ENCODE measurements at places on chromosomes 6 and 20. TPM values are rescaled to one million over a fixed set of nuclear protein-coding genes. Genes with fewer than 3 reads are reported as not detected.
A peak's percentile ranks its signal among the peaks of the same experiment; 100 is the strongest.

- no peak for DNase-seq
Measured at GRCh38 chr6:128531696-128532095, 11.3 kb upstream of the PTPRK start.

- DNase-seq = peak; percentile 64
Measured at GRCh38 chr6:147077251-147077650, 127.0 kb upstream of the STXBP5 start.

GRCh38 chr6:168089186-168090063 is 10.4 kb upstream of the FRMD1 start:
- no peak for DNase-seq

DNA sequence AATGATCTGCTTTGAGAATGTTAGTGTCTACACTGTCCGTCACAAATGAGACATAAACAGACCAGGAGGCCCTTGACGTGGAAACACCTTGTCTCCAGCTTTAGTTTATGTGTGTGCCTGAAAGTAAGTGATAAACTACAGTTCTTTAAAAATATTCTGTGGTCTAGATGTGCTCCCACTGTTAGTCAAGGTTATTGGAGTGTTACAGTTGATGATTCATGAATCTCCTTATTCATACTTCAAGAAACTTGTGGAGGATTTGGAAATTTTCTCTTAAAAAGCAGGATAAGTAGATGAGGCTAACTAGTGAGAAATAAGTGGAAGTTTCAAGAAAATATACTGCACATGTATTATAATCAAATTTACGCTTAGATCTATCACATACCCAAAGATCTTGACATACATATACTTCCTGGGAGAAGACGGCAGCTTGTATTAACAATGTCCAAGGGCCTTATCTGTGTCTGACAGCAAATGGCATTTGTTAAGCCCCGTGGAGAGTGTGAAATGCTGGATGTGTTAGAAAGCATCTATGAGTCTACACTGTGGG is 90.5 kb upstream of the MBOAT1 start:
- DNase-seq = no peak

DNA sequence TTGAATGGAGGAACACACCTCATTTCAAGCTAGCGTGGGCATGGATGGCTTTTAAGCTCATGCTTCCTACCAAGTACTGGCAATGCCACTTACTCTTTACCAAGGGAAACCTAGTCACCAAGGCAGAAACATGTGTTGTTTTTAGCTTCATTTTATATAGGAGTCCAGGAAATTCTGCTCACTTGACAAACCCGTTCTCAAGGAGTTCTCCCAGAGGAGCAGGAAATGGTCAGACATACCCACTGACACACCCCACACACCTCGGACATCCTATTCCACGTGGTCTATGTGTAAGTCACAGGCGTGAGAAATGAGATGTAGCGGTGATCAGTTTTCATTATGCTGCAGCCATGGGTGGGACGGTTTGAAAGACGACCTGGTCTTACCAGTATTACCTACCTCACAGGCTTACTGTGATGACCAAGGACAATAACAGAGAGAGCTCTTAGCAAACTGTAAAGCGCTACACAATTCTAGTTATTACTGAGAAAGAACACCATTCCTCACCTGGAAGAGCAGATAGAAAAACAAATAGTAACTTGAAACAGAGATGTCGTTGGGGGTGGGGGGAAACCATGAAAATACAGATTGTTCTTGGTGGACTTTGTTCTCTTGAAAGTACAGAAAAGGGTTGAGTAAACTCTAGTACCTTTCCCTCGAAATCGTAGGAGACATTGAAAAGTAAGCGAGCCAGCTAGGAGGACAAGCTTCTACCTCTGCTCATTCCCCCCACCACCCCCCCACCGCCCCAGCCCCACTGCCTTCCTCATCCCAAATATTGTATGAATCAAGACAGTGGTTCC is 1.7 kb downstream of the CNKSR3 start:
- no peak for DNase-seq

- DNase-seq = no peak
Measured at GRCh38 chr6:157271441-157271840, 51.9 kb downstream of the TMEM242 start.

DNA sequence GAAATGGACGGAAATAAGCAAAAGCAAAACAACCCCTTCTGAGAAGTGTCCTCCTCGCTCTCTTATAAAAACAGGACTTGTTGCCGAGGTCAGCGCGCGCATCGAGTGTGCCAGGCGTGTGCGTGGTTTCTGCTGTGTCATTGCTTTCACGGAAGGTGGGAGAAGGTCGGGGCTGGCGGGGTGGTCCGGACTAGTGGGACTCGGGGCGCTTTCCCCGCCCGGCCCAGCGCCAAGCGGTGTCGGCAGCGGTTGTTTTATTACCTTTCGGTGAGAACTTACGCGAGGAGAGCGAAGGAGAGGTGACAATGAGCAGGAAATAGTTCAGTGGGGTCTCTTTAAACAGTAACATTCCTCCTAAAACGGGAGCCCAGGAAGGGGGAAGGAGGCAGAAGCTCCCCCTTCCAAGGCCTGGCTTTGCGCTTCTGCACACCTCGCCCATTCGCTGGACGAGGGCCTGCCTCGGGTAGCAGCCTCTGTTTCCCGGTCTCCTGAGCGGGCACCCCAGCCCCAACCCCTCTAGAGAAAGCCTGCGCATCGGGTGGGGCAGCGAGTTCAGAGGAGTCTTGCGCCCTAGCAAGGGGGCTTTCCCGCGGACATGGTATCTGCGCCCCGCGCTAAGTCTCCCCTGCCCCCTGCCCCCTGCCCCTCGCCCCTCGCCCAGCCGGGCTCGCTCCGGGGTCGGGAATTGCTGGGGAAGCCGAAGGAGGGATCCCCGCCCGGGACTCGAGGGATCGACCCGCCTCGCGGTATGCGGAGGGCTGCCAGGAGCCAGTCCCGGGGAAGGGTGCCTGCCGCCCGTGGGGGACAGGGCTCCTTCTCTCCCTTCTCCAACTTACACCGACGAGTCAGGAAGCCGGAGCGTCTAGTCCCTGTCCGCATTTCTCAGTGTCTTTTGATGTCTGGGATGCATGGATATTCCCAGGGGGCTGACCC is 1.2 kb upstream of the TBXT start:
- no peak for DNase-seq

DNA sequence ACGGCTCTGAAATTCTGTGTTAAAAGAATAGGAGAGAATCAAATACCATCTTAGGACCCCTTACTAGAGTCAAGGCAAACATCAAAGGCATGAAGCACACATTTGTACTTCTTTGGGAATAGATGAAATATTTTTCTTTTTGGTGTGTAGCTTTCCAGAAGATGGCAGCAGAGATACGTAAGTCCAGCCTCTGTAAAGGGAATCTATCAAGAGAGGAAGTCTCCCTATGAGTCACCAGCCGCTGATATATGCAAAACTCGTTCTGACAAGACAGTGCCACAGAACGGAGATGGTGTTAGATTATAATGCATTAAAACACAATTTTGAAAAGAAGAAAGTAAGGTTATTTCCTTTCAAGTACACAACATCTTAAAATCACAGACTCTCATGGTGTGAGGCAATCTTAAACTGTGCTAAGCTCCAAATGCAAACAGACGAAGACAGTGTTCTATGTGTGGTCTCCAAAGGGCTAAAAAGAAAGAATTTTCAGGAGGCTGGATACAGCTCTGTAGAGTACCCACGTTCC is 120.0 kb upstream of the AGPAT4 start:
- peak; percentile 79 for DNase-seq

DNA sequence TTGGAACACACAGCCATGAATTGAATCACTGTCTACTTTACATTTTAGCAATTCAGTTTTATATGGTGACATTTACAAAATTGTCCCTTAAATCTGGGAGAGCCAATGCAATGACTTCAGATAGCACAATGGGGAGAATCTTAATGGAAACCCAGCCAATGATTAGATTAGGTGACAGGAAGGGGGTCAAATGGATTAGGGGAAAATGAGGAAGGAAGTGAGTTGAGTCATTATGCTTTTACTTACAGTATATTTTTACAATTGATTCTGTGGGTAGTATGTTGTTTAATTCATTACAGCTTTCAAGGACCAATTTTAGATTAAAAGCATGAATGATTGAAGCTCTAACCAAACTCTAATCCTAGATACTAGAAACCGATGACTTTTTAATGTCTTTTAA is 229.8 kb downstream of the SOX4 start:
- DNase-seq = no peak

The SSR1 gene
- total RNA-seq = 40.9 TPM

- no peak for DNase-seq
Measured at GRCh38 chr6:146850238-146850896, 251.6 kb downstream of the ADGB start.

DNA sequence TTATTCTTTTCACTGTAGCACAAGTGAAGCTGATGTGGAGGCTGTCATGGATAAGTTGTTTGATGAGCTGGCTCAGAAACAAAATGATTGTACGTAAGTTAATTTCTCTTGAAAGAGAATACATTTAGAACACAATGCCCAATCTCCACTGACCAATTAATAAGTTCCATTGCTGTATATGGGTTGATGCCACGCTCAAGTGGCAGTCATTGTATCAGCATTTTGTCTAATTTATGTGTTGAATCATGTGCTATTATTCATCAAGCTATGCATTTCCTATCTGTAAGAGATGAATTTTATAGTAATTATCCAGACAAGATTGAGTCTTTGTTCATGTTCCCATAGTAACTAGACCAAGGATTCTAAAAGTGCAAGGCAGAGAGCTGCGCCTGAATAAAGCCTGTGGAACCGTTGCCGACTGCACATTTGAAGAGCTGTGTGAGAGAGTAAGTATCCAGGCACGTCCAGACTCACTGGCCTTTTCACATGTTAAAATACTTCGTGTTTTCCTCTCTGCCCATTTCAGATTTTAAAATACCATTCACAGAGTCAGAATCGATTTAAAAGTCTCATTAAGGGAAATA is 83.8 kb upstream of the FOXO3 start:
- DNase-seq = no peak

DNA sequence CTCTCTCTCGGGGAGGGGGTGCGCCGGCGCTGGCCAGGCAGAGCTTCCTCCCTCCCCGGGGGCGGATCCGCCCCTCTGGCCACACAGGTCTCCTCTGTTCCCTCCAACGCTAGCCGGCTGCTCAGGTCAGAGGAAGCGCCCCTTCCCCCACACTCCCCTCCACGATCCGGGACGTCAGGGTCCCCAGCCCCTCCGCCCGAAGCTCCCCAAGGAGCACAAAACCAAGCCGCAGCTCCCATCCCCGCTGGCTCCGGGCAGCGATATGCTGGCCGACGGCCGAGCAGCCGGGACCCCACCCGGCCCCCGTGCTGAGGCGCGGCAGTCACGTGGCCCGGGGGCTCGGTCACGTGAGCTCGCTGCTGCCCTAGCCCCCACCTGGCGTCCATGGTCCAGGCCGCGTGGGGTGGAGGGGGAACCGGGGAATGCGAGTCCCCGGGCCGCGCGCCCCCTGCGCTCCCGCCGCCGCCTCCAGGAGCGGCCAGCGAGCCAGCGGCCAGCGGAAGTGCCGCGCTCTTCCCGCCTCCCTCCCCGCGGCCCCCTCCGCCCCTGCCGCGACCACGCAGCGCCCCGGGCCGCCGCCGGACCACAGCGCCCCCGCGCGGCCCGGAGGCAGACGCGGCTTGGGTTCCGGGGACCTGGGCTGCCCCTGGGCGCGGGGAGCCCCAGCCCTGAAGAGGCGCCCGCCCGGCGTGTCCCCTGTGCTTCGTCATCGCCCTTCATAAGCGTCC is at the start of gene SLC35B2:
Gene SLC35B2, minus strand, starts transcription at position 504 of the 728 bp plus-strand sequence. Its CDS starts 118 bp downstream, at position 386.
- DNase-seq = peak; percentile 86

DNA sequence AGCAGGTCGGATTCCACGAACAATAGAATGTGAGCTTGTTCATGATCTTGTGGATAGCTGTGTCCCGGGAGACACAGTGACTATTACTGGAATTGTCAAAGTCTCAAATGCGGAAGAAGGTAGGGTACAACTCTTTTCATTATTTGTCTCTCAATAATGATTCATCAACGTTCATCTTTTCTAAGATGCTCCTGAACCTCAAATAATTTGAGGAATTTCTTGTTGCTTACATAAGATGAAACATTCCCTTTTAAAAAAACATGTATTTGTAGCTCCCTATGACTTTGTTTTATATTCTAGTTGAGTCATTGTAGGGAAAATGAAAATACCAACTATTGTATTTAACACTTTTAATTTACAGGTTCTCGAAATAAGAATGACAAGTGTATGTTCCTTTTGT is 17.0 kb downstream of the MCM8 start:
- DNase-seq = no peak

The FKBP5 gene
- 4.6 TPM for total RNA-seq

- DNase-seq = no peak
Measured at GRCh38 chr6:849075-849506, 156.2 kb upstream of the EXOC2 start.

- no peak for DNase-seq
Measured at GRCh38 chr6:170062209-170062914, 228.5 kb downstream of the DLL1 start.

- DNase-seq = peak; percentile 10
Measured at GRCh38 chr6:90940812-90941481, 354.1 kb upstream of the MAP3K7 start.

The FBXL4 gene
- total RNA-seq = 29.5 TPM

DNA sequence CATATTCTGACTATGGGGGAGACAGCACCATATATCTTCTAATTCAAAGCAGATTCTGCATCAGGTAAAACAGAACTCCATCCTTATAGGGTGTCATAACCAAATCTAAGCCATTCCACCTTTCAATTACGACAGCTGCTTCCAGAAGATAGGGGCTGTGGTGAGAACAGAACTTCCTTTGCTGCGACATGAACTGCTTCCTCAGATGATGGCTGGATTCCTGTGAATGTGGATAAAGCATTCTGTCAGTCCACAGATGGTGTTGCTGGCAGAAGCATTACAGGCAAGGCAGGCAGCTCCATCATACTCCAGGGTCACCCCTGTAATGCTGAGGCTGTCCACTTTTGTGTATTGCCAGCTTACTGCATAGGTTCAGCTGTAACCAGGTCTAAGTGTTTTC is 172.1 kb upstream of the PROKR2 start:
- DNase-seq = no peak

DNA sequence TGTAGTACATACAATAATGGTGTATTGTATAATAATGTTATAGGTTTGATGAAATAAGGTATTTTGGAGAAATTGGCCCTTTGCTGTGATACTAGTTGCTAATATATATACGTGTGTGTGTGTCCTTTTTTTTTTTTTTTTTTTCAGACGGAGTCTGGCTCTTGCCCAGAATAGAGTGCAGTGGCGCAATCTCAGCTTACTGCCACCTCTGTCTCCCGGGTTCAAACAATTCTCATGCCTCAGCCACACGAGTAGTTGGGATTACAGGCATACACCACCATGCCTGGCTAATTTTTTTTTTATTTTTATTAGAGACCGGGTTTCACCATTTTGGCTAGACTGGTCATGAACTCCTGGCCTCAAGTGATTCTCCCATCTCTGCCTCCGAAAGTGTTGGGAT is 23.3 kb downstream of the SENP6 start:
- no peak for DNase-seq

Measured in cerebellum (tissue), 4 donors.